Stimulated activated CD8-positive, alpha-beta memory T cell treated with anti-CD3 and anti-CD28 coated beads, Interleukin-12 subunit alpha, Interleukin-12 subunit beta, amount 100 ng/mL, for 4 hours (primary cell): ENCODE measurements at places on chromosomes 1 and 21.

- DNase-seq, result peak; percentile 2
Measured at GRCh38 chr1:51877434-51878307, 856 bp downstream of the NRDC start.

- no peak for DNase-seq
Measured at GRCh38 chr1:207670997-207671396, 26.1 kb downstream of the CR1L start.

DNA sequence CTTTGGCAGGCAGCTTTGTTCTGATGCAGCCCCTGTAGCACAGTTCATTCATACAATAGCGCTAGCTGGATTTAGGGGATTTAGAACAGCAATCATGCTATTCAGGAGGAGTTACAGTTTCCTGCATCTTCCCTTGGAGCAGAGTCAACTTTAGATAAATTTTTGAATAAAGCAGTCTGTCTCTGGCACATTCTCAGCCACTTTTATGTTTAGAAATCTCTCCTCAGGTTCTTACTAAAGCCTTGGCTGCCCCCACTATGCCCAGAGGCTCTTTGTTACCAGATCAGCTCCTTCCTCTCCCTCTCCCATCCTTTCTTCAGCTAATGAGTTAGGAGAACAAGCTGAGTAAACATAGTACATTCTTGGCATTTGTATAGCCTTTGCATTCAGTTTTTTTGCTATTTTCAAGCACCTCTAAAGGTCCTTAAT lies 17.0 kb upstream of the PIGC start:
- DNase-seq, result no peak

DNA sequence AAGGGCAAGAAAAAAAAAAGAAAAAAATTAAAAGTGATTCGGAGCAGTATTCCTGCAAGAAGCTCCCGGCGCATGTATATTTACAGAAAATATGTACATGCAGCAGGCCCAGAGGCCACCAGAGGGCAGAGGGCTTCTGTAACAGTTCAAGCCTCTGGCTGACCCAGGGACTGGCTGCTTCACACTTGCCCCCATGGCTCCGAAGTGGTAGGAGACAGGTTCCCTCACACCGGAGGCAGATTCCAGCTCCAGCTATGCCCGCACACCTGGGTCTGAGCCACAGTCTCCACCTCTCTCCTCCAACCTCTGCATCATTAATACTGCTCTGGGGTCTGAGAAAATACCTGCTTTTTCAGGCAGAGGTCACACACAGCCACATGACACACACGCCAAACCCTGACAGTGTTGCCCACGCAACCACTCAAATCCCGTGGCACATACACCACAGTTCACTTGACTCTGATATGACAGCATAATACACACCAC lies 2.2 kb upstream of the ARHGAP30 start:
- DNase-seq, result no peak

DNA sequence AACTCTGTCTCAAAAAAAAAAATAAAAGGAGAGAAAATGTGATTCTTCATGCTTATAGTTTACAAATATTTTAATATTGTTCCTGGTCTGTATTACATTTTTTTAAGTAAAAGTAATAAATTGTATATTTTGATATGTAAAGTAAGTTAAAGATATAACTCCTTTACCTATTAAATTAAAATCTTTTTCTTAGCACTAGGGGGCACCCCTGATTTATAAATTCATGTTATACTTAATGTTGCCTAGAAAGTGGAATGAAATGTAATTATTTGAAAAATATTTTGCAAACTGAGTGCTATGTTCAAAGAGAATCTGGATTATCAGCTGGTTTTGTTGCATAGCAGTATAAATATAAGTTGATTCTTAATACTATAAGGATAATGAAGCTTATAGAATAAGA lies 49.2 kb downstream of the RALGPS2 start:
- no peak for DNase-seq

GRCh38 chr21:41328660-41329607 lies 12.3 kb downstream of the FAM3B start:
- no peak for DNase-seq

DNA sequence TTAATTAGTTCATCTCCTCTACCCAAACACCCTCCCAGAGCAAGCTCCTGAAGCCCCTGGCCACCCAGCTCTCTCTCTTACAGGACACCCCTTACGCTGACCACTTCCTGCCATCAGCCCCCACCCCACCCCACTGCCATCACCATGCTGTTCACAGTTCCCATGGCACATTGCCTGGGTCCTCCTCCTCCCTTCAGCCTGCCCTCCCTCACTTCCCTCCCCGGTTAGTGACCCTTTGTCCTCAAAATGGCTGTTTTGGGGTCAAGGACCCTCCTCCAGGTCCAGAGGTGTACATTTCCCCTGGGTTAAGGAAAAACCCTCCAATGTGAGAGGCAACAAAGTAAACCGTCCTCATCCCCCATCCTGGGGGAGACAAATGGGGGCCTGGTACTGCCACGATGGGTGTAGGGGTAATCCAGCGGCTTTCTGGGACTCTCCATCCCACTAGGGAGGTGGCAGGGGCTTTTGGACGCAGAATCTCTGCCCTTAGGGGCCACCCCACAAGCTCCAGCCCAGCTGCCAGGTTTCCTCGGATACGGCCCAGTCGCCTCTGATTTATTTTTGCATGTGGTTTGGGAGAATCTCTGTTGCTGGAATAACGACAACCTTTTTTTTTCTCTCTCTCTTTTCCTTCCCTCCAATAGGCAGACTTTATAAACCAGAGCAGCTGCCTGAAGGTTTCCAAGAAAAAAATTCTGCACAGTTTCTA lies 8.5 kb downstream of the CAMK2N1 start:
- DNase-seq, result no peak

DNA sequence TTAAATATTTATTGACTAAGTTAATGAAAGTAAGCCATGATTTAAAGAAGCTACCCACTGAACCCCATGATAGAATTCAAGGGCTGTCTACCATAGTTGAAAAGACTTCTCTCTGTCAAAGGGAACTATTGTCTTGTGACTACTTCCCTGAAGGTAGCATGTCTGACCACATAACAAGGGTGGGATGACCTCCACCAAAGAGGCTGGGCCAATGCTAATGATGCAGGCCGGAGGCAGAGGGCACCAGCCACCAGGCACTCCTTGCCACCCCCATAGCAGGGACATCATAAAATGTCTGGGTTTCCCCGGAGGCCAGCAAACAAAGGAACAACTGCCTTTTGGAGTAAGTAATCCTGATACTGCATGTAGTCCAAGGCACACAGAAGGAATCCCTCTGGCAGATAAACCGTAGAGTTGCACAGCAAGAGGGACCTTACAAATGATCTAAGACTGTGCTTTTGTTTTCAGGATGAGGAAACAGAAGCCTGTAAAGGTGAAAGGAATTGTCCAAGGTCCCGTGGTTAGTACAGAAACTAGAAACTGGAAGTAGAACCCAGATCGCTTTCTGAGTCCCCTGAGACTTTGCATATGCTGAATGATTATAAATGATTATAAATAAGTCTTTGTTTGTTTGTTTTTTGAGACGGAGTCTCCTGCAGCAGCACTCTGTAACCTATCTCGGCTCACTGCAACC lies 33.5 kb upstream of the ITPKB start:
- DNase-seq, result no peak

GRCh38 chr1:171786534-171786933 lies 5.1 kb downstream of the METTL13 start:
- DNase-seq, result no peak

- DNase-seq, result no peak
Measured at GRCh38 chr1:31866450-31867032, 50.7 kb upstream of the SPOCD1 start.

- DNase-seq, result no peak
Measured at GRCh38 chr21:43190544-43190943, 21.7 kb downstream of the CRYAA start.

- no peak for DNase-seq
Measured at GRCh38 chr1:119554183-119554582, 47.2 kb downstream of the HSD3B1 start.

DNA sequence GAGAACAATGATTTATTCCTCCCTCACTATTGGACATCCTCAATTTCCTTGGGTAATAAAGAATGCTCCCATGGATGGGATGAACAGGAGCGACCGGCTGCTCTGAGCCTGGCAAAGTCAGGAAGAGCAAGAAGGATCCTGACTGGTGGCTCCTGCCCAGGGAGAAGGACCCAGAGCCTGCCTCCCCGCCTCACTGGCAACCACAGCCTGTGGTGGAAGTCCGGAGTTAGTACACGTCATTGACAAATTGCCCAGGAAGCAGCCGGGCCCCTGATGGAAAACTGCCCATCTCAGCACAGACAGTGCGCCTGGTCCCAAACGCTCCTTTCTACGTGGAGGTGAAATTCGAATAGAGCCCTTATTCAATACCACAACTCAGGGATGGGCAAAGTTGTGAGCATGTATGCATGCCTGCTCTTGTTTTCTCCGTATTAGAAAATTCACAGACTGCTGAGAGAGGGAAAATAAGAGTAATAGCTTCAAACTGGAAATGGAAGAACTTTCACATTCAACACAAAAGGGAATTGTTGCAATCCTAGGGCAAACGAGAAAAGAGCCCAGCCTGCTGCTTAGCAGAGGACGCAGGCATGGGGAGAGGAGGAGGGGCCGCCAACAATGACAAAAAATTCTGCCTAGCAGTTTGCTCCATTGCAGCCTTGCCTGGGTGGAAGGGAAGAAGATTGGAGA lies 397.1 kb upstream of the VAMP3 start:
- no peak for DNase-seq

DNA sequence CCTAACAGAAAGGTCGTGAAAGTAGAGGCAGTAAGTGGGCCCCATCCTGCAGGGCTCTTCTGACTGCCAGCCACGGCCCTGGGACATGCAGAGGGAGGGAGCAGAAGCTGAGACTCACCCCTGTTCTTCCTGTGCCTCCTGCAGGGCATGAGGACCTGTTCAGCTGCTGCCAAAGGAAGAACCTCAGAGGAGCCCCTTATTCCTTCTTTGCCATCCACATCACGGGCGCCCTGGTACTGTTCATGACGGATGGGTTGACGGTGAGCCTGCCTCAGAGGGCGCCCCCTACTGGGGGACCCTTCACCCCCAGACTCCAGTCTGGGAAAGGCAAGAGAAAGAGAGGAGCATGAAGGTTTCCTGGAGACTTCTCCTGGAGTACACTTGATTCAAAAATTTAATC lies 47.1 kb downstream of the ELK4 start:
- DNase-seq, result no peak

DNA sequence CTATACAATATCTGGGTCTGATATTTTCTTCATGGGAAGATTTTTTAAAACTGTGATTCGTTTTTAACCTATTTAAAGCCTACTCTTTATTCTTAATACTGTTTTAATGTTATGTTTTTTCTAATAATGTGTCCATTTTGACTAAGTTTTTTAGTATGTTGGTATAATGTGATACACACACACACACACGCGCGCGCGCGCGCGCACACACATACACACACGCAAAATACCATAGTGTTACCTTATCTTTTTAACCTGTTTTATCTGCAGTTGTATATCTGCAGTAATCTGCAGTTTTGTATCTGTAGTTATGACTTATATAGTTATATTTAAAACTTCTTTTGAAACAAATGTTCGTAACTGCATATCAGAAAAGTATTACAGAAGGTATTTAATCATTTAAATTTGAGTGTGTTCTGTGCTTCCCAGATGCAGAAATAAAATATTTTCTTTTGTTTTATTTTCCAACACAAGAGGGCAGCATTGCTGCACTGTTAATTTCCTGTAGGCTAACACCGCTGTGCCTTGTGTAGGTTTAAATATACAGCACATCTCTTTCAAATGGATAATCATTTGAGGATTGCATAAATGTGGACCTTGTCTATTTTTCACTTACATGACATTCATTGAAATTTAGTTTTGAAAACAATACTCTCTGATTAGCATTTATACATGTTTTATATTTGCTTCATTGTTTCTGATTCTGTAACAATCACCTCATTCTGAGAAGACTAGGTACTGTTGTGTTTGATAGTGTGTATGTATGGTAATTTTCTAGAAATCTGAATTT lies 166.1 kb downstream of the PDE4B start:
- DNase-seq, result no peak

DNA sequence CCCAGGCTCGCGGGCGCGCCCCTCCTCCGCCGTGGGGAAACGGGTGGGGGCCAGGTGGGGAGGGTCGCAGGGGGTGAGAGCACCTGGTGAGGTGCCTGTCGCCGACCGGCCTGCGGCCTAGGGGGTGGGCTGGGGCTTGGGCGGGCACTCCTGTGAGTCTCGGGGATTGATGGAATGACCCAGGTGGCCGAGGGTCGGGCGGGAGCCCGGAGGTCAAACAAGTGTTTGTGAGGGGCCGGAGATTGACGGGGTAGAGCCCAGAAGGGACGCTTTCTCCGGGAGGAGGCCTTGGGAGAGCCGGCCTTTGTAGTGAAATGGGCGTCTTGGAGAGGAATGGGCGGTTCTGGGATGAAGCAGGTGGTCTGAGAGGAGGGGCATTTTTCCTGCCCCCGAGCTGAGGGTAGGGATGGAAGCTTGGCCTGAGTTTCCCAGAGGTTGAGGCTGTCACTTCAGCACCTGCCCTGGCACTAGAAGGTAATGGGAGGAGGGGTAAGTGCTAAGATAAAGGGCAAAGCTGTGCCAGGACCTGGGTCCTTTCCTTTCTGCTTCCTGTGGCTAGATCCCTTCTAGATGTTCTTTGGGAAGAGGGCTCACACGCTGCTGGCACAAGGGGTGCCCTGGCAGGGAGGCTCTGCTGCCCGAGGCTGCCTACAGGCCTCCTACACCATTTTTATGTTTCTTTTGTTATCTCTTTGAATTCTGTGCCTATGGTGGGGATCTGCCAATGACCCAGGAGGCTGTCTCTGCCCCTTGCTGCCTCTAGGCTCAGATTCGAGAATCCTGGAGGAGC lies 56.1 kb downstream of the NDUFS5 start:
- DNase-seq, result no peak

GRCh38 chr1:183674339-183674738 lies 21.2 kb upstream of the APOBEC4 start:
- DNase-seq, result no peak

DNA sequence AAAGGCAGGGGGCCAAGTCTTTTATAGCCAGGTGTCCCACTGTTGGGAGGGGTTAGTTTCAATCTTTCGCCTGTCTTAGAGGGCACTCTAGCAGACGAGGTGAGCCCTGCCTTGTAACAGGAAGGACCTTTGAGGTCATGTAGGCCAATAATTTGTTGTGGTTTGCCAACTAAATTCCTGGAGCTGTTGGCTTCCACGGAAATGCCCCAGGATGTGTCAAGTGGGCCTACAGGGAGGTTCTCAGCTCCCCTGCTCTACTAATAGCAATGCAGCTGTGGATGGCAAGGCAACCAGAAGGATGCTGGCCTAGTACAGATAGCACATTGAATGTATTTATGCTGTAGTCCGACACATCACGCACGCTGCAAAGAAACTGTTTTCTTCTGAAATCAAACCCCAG lies 22.3 kb upstream of the CASQ2 start:
- no peak for DNase-seq

- DNase-seq, result no peak
Measured at GRCh38 chr1:89877756-89878155, 56.9 kb downstream of the LRRC8D start.

- no peak for DNase-seq
Measured at GRCh38 chr1:14724678-14725077, 126.2 kb downstream of the KAZN start.
